ENCODE measurements at places on chromosomes 16 and 17. TPM values are rescaled to one million over a fixed set of nuclear protein-coding genes. Genes with fewer than 3 reads are reported as not detected.

UBE2O gene
- 47.5 TPM for total RNA-seq

KRTAP16-1 gene
- total RNA-seq, result not detected

HBA1 gene
- total RNA-seq, result 4.4 TPM

LGALS9 gene
- 1.6 TPM for total RNA-seq

TRIM47 gene
- total RNA-seq, result 125 TPM

SALL1 gene
- not detected for total RNA-seq

SHCBP1 gene
- total RNA-seq, result 22.2 TPM

NOS2 gene
- 0.08 TPM for total RNA-seq

REXO5 gene
- total RNA-seq, result 13.6 TPM

SPECC1 gene
- total RNA-seq, result 80.8 TPM

CLDN7 gene
- total RNA-seq, result 43.1 TPM

IL17C gene
- not detected for total RNA-seq

TBC1D3K gene
- 1.5 TPM for total RNA-seq

CCL4 gene
- 0.51 TPM for total RNA-seq

SLFN13 gene
- 56.5 TPM for total RNA-seq

CACNG1 gene
- total RNA-seq, result 0.13 TPM

TP53TG3 gene
- total RNA-seq, result 1.2 TPM

KRTAP17-1 gene
- not detected for total RNA-seq

UTS2R gene
- 0.39 TPM for total RNA-seq

Data from Panc1 (cell line).